ENCODE measurements at places on chromosomes 2 and 18.
A peak's percentile ranks its signal among the peaks of the same experiment; 100 is the strongest.

- DNase-seq = no peak
Observed at GRCh38 chr2:218354850-218355443, 1.7 kb upstream of the CATIP start.

GRCh38 chr2:197993830-197994229, 189.4 kb downstream of the PLCL1 start:
- no peak for DNase-seq

- no peak for DNase-seq
Observed at GRCh38 chr2:108279468-108279867, 9.2 kb upstream of the SULT1C2 start.

DNA sequence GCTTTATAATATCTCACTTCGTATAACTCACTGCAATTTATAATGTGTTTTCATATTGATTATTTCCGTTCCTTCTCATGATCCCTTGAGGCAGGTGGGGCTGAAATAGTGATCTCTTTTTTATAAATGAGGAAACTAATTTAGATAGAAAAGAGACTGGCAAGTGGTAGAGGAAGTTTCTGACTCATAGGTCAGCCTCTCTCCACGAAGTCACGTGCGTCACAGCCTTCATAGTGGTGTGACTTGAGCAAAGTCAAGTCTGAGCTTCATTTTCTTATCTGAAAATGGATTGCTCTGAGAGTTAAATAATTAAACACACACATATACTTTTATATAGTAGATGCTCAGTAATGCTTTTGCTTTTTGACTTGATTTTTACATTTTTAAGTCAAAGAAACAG, 19.9 kb downstream of the ABCG5 start:
- peak; percentile 73 for DNase-seq
